ENCODE measurements at places on chromosomes 16 and 17.
A peak's percentile ranks its signal among the peaks of the same experiment; 100 is the strongest.

GRCh38 chr17:69096541-69096940 lies 35.8 kb upstream of the ABCA9 start:
- DNase-seq = no peak

DNA sequence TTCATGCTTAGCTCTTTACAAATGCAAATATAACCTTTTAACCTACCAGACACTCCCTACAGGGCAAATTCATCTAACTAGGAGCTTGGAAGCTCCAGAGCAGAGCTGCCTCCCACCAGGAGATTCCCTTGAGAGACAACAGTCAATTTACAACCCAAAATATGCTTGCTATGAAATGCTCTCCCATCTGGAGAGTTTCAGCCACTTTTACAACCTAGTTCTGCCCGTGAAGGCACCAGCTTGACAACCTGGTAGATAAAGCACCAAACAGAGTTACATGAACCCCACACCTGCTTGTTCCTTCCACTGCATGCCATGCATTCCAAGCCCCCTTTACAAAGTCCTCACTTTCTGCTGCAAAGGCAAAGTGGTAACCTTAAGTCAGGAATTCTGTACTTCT lies 215.3 kb upstream of the KIF2B start:
- no peak for DNase-seq

- DNase-seq = no peak
Measured at GRCh38 chr17:550041-550398, 164.6 kb downstream of the VPS53 start.

- peak; percentile 18 for DNase-seq
Measured at GRCh38 chr17:55641676-55642081, 81.0 kb downstream of the TMEM100 start.

DNA sequence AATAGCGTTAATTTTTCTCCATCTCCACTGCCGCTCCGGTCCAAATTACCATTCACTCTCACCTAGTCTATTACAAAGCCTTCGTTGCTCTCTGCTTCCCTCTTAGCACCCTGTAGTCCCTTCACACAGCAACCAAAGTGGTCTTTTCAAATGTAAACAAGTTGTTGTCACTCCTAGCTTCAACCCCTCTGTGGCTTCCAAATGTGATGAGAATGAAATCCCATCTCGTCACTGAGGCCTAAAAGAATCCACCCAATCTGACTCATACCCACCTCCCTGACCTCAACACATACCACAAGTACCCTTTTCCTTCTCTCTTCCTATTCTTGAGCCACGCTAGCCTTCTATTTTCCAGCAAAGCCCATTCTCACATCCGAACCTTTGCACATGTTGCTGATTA lies 2.2 kb upstream of the PELP1 start:
- no peak for DNase-seq

GRCh38 chr17:27733773-27734172 lies 66.6 kb downstream of the NOS2 start:
- no peak for DNase-seq

DNA sequence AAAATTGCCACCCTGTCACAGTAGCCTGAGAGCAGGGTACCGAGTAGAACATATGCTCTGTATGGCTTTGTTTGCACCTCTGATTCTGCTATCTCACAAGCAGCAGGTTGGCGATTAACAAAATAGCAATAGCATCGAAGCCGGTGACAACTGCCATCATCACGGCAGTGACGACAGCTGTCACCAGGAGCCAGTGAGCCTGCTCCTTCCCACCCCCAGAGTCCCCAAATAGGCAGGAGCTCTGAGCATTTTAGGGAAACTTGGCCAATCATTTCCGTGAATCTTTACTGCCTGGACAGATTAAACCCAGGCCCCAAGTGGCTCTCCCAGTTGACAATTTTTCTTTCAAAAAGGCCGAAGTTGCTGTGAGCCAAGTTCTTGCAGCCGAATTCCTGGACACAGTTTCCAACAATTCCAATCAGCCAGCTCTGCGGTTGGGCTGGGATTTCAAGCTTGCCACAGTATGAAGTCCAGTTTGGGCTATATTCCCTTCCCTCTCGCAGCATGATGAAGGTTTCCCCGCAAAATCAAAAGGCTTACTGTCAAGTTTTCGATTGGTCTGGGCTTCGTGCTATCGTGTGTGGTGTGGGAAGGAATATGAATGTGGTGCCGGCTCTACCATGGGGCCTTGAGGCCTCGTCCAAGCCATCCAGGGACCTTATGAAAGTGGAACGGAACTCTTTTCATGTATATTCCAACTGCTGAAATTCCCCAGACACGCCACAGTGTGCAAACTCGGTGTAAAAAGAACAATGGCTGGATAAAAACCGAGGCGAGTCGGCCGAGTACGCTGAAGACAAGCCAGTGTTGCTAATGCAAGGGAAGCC lies 186.6 kb downstream of the C16orf78 start:
- DNase-seq = no peak

GRCh38 chr16:27202923-27203506 lies 311 bp upstream of the KDM8 start:
- peak; percentile 85 for DNase-seq

DNA sequence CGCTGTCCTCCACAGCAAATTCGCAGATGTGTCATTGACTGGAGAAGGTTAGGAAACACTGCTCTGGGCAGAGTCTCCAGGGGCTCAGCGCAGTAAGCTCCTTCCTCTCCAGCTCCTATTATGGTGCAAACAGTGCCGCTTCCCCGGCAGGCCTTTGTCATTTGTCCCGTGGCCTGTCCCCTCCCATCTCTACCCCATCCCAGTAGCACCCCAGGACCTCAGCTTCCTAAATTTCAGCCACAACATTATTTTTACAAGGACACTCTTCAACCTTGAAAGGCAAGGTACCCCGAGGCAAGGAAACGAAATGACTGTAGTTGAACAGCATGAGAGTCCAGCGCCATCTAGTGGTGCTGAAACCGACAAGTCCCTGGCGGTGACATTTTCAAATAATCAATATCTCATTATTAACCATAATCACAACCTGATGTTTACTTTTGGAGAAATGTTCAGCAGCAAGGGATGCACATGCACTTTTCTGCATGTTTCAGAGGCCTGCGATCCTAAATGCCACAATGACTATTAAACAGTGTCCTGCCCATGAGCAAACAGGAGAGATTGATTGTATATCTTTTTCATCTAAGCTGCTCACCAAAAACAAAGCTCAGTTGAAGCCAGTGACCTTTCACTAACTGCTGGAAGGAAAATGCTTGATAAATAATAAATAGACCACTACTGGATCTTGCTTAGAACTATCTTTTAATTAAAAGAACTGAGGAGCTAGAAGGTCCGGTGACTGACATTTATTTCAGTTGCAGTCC lies 16.5 kb downstream of the MRPS23 start:
- DNase-seq = peak; percentile 69

GRCh38 chr17:63317166-63317840 lies 128.8 kb downstream of the CYB561 start:
- DNase-seq = no peak

GRCh38 chr17:57121308-57122042 lies 36.4 kb downstream of the AKAP1 start:
- DNase-seq = no peak

DNA sequence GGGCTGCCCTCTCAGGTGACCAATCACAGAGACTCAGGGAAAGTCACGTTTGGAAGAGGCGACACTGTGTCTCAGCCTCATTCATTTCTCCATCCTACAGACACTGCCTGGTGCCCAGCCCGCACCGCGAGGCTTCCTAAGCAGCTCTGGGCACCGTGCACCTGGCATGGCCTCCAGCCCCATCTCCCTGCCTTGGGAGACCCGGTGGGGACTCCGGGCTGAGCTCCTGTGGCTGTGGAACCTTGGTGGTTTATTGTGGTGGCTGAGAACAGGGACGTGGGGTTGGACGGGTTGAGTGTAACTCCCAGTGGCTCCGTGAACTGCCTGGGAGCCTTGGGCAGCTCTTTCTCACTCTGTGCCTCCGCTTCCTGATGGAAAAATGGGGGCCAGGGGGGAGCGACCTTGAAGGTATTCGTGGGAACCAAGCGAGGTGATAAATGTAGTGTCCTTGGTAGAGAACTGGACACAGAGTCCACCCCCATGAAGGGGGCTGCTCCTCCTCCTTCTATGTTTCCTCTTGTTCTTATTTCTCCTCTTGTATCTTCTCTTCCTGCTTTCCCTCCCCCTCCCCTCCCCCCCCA lies 215.4 kb downstream of the SEC14L1 start:
- peak; percentile 39 for DNase-seq

- no peak for DNase-seq
Measured at GRCh38 chr17:2551493-2551892, 39.8 kb upstream of the METTL16 start.

GRCh38 chr17:181245-182049 lies at the start of gene DOC2B:
Gene DOC2B (minus strand): TSS chr17:181650. CDS start chr17:181479, 171 bp downstream.
- DNase-seq = peak; percentile 5

DNA sequence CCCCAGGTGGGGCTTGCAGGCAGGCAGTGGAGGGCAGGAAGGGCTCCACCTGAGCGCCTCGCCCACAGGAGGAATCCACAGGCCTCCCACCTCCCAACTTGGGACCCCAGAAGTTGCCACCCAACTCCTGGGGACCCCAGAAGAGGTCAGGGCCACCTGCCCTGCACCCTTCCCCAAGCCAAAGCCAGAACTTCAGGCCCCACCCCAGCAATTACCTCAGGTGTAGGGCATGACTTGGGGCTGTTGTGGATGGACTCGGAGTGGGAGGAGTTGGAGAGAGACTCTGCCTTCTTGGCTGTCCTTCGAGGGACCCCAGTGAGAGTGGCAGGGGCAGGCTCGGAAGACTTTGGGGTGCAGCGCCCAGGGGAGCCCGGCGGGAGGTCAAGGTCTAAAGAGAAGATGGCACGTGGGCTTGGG lies 10.5 kb downstream of the TSPOAP1 start:
- no peak for DNase-seq

- no peak for DNase-seq
Measured at GRCh38 chr16:74766729-74767128, 7.9 kb downstream of the FA2H start.

- DNase-seq = no peak
Measured at GRCh38 chr17:47990962-47991731, 20.2 kb downstream of the CDK5RAP3 start.

- DNase-seq = no peak
Measured at GRCh38 chr16:22670551-22671041, 143.4 kb upstream of the HS3ST2 start.

DNA sequence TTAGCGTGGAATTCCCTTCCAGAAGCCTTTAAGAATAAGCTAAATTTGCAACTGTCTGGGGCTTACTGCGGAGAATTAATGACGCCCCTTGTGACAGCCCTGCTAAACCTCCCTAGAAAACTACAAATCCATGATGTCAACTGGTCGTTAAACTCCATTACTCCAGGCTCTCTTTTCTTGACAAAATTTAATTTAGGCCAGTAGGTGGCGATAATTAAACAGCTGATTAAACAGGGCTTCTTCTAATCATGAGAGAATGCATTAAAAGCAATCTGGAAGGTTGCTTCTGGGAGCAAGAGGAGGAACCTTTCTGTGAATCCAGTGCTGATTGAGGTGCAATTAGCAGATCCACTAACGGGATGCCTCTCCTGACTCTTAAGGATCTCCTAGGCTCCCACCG lies 8.1 kb upstream of the NLRP1 start:
- peak; percentile 46 for DNase-seq

GRCh38 chr17:40818343-40818732 lies 4.1 kb downstream of the KRT10 start:
- no peak for DNase-seq

GRCh38 chr16:5000573-5001001 lies 33.1 kb downstream of the NAGPA start:
- no peak for DNase-seq

- DNase-seq = no peak
Measured at GRCh38 chr16:85353839-85354685, 241.8 kb upstream of the CIBAR2 start.

DNA sequence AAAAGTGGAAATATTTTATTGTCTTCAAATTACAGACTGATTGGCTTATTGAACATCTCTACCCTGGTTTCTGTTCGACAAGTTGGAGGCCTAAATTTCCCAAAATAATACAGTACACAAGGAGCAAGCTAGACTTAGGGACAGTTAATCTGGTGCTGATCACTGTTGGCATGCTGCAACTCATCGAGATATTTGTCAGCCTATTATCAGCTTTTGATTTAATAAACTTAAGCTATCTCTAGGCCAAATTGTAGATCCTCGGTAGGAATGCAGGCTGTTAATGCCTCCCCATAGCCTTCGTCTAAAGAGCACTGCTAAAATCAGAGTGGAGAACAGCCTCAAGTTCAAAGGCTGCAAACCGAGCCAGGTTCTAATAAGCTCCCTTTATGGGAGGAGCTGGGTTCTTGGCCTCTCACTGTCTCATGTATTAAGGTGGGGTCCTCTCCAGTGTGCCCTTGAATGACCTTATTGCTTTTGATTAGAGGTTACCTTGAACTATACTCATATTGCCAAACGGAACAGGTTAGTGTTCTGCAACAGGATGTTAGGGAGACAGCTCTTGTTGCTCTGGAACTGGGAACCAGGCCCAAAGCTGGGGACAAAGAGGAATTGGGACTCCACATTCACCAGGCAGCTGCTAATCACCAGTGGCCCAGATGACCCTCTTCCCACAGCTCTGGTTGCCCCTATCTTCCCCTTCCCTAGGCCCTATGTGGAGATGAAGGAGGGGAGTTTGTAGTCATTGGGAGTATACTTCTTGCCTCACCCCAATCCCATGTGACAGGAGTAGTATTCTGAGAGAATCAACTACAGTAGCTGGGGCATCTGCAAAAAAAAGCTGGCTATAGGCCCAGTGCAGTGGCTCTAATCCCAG lies 69.5 kb upstream of the NOL11 start:
- DNase-seq = no peak

DNA sequence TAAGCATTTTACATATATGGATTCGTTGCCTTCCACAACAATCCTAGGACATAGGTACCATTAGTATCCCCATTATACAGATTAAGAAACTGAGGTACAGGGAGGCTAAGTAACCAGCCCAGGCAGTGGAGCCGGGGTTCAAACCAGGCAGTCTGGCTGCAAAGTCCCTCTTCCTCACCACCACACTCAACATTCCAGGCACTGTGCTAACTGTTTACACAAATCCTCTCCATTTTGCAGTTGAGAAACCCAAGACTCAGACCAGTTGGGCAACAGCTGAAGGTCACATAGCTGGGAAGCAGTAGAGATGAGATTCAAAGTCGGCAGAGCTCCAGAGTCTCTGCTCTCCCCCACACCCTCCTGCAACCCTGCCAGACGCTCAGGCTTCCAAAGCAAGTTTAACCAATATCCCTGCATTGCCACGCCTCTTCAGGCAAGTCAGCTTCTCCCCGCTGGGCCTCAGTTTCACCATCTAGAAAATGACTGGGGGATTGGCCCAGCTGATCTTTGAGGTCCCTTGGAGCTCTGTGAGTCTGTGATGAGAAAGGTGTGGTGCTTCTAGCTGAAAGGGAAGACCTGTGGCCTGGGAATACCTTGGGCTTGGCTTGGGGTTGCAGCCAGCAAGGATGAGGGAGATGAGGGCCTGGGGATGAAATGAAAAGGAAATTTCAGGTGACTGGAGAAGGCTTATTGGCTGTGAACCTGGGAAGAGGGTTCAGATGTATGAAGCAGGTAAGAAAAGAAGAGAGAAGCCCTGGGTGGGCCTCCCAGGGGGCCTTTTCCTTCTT lies 14.0 kb downstream of the CCR7 start:
- no peak for DNase-seq

All from NCI-H774 (cell line).